Right hindlimb (tissue), 1 donor: ENCODE measurements at places on chromosomes 12 and 14.

- DNase-seq = peak; percentile 57
Measured at GRCh38 chr12:123050331-123050831, 69.9 kb downstream of the ARL6IP4 start.

DNA sequence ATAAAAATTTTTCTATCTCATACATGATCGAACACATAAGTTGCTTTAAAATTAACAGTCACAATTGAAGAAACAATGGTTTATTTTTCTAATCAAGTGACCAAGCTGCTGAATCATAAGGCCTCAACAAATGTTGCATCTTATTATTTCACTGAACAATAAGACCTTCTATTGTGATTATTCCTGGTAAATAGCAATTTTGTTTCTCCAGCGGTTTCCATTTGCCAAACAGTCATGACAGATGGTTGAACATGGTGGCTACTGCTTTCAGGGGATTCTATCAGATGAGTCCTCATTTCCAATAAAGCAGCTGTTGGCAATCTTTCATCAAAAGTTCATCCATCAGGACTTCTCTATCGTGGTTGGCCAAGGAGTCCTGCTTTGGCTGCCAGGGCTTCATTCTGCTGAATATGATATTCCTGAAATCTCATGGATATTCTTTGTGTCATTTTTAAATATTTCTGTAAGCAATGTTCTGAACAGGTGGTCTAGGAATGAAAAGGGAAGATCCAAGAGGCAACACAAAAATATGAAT is 13.0 kb downstream of the TOMM20L start:
- no peak for DNase-seq

- no peak for DNase-seq
Measured at GRCh38 chr12:95224202-95225170, 6.9 kb downstream of the VEZT start.

- DNase-seq = no peak
Measured at GRCh38 chr12:111310076-111310870, 58.6 kb downstream of the PHETA1 start.

DNA sequence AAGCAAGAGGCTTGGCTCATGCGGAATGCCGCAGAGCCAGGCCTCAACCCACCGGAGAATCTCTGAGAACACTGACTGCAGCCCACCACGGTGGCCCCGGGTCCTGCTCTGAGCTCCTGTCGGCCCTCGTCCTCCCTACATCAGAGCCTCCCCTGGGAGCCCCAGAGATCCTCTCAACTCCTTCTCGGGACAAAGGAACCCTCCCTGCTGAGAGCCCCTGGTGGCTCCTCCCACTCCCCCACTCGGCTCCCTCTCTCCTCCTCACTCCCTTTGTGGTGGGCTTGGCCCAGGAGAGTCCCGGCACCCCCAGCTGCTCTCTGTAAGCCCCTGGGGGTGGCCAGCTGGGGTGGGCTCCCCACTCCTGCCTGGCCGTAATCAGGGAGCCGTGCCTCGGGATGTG is 11.1 kb upstream of the INF2 start:
- DNase-seq = no peak

GRCh38 chr14:40100544-40101196 is 668.4 kb upstream of the FBXO33 start:
- DNase-seq = no peak

DNA sequence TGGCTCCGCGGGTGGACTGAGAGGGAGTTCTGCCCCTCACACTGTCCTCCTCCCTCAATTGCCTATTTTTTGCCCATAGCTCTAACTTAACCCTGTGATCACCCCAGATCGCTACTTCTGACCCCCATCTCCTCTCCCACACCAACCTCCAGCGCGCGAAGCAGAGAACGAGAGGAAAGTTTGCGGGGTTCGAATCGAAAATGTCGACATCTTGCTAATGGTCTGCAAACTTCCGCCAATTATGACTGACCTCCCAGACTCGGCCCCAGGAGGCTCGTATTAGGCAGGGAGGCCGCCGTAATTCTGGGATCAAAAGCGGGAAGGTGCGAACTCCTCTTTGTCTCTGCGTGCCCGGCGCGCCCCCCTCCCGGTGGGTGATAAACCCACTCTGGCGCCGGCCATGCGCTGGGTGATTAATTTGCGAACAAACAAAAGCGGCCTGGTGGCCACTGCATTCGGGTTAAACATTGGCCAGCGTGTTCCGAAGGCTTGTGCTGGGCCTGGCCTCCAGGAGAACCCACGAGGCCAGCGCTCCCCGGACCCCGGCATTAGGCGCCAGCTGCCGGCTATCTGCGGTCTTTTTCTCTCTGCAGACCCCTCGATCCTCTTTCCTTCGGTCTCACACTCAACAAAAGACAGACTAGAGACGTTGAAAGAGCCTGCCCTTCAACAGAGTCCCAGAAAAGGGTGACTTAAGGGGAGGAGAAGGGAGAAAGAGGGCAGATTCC is 3.0 kb upstream of the TBX3 start:
- DNase-seq = no peak

DNA sequence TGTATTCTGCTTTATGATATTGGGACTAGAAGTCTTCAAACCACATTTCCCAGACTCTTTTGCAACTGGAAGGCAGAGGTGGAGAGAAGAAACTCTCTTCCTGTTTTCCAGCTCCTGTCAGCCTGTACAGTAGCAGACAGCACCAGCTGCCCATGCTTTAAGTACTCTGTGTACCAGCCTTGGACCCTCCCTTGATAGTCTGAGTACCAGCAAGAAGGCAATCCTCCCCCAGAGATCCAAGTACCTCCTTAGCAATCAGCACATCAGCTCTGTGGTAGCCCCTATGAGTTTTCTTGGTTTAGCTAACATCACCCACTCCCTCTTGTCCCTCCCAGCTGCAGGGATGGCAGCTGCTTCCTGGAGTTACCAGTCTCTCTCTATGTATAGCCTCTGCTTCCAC is 56.3 kb downstream of the STXBP6 start:
- DNase-seq = no peak

GRCh38 chr14:89248411-89249064 is 168.5 kb downstream of the FOXN3 start:
- DNase-seq = no peak

DNA sequence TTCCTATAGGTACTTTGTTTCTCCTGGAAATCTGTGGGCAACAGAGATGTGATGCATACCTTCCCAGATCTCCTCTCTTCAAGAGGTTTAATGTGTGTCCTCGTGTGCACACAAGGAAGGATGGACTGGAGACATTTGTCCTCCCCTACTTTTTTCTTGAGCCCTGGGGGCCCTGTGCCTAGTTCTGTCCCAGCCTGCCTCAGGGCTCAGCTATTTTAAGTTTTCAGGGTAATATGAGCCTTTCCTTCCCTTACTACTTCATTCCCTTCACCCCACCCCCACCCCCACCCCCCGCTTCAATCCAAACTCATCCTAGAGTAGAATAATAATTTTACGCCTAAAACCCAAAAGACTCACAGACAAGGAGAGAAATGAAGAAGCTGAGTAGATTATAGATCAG is 446 bp downstream of the STAC3 start:
- no peak for DNase-seq

GRCh38 chr12:51171884-51172514 is 936 bp downstream of the TFCP2 start:
- no peak for DNase-seq

- DNase-seq = no peak
Measured at GRCh38 chr14:95699412-95699811, 13.2 kb downstream of the TCL1B start.

GRCh38 chr14:32075672-32076277 is 1.3 kb upstream of the ARHGAP5 start:
- DNase-seq = no peak

DNA sequence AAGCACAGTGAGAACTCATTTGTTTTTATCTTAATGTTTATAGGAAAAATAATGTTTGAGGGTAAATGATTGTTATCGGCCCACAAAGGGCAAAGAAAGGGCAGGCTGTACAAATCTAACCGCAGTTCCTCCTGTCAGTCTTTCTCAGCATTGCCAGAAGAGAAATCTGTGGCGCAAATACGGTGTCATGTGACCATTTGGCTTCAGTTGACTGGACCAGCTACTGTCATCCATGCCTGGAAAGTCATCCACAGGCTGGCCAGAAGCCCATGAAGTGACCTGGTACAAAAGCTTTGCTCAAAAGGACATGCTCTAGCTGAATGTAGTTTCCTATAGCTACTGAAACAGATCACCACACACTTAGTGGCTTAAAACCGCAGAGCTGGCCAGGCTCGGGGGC is 43.6 kb downstream of the HCAR2 start:
- DNase-seq = no peak

GRCh38 chr12:124756760-124757159 is 106.9 kb downstream of the SCARB1 start:
- DNase-seq = no peak

GRCh38 chr12:49515266-49515665 is 23.6 kb upstream of the KCNH3 start:
- no peak for DNase-seq

DNA sequence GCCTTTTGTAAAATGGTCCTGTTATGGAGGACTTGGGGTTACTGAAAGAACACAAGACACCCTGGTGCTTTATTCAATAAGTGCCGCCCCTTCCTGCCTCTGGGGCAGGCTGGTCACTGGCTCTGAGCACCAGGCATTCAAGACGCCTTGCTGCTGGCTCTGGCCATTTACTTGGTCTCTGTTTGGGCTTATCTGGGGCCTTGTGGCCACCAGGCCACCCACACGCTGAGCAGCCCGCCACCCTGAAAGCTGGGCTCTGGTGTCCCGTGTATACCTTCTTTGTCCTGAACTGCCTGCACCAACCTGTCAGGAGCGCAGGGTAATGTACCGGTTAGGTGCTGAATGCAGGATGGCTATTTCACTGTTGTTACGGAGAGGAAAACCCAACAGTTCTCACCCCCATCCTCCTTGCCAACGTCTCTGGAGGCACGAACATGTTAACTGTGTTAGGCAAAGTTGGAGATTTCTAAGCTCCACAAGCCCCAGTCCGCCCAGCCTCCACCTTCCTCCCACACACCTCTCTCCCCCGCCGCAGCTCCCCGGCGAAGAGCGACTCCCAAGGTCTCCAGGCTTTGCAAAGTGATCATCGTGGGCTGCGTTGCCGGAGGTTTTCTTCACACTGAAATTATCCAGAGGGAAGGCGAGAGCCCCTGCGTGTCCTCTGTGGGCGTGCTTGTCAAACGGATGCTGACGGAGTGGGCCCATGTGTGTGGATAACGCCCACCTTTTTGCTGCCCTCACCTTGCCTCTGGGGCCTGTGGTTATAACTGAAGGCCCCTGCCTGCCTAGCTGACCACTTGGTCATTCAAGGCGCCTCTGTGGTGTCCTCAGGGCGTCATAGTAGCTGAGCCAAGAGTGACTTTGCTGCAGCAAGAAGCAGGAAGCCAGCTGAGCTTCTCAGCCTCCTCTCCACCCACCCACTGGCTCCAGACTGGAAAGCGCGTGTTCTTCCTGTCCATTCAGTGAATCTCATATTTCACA is 18.8 kb upstream of the BEGAIN start:
- peak; percentile 52 for DNase-seq

GRCh38 chr12:65638324-65638723 is 186.0 kb upstream of the HMGA2 start:
- DNase-seq = no peak

DNA sequence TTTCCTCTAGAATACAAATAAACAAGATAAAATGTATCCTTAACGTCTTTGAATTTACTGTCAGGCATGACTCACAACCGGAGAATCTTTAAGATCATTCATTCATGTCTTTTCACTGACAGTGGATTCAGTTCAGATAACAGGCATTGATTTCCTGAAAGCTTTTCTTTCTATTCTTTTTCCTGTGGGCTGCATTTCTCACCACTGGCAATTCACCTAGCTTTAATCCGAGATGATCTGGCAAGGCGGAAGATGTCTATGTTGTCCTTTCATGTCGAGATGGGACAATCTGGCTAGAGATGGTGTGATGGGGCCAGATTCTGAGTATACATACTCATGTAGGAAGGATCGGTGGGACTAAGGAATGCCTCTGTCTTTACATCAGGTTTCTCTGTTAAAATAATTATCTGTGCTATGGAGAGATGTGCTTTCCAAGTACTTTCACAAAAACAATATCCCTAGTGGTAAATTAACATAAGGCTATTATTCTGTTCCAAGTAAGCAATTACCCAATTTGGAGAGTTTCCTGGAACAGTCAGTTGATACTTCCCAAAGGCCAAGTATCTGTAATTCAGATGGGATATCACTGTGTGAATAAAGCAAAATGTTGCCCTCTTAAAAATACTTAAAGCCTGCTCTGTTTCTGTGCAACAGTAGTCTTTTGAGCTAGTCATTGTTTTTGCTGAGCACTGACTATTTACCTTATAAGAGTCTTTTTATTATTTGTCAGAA is 17.8 kb downstream of the ACSS3 start:
- no peak for DNase-seq

DNA sequence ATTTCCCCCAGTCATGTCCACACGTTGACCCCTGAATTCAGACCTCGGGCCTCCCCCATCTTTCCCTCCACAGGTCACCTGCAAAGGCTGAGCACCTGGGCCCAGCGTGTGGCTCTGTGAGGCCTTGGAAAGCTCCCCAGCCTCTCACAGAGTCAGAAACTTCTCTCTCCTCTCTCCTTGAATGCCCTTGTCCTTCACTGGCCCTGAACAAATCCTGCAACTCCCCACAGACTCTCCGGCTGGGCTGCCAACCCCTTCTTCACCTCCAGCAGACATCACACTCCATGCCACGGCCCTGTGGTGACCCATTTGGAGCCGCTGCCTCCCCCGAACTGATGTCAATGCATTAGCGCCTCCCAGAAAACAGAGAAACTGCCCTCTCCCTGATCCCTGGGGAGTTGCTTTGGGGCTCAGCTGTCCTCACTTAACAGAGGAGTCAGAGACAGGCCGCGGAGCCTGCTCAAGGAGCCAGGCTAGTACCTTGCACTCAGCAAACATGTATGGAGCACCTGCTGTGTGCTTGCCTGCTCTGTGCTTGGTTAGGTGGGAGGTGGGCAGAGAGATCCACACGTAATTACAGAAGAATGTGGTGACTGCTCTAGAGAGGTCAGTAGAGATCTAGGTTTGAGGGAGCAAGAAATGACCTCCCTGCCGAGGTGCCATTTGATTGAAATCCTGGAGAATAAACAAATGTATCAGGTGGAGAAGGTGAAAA is 99.2 kb upstream of the PWP1 start:
- DNase-seq = no peak

- no peak for DNase-seq
Measured at GRCh38 chr12:50052964-50053363, 4.4 kb upstream of the ASIC1 start.

- no peak for DNase-seq
Measured at GRCh38 chr14:28777471-28778137, 11.0 kb downstream of the FOXG1 start.

- peak; percentile 56 for DNase-seq
Measured at GRCh38 chr14:20434701-20435581, 1.0 kb downstream of the KLHL33 start.

GRCh38 chr12:119804011-119804641 is 73.0 kb downstream of the CIT start:
- peak; percentile 83 for DNase-seq

DNA sequence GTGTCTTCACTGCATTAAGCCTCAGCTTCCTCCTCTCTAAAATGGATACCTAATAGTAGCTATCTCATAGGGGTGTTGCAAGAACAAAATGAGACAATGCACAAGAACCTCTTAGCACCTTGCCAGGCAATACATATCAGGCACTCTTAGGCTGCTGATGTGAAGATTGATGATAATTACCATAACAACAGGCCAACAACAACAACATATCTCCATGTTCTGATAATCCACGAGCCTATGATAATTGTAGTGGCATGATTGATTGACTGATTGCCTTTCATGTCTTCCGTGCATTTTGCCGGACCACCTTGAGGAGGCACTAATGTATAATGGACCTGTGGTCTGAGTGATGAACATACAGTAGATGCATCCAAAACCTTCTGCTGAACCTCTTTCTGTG is 50.7 kb upstream of the WSCD2 start:
- DNase-seq = no peak

GRCh38 chr12:116799955-116800354 is 61.8 kb downstream of the RNFT2 start:
- DNase-seq = no peak
